ENCODE measurements at places on chromosomes 13 and 19.

DNA sequence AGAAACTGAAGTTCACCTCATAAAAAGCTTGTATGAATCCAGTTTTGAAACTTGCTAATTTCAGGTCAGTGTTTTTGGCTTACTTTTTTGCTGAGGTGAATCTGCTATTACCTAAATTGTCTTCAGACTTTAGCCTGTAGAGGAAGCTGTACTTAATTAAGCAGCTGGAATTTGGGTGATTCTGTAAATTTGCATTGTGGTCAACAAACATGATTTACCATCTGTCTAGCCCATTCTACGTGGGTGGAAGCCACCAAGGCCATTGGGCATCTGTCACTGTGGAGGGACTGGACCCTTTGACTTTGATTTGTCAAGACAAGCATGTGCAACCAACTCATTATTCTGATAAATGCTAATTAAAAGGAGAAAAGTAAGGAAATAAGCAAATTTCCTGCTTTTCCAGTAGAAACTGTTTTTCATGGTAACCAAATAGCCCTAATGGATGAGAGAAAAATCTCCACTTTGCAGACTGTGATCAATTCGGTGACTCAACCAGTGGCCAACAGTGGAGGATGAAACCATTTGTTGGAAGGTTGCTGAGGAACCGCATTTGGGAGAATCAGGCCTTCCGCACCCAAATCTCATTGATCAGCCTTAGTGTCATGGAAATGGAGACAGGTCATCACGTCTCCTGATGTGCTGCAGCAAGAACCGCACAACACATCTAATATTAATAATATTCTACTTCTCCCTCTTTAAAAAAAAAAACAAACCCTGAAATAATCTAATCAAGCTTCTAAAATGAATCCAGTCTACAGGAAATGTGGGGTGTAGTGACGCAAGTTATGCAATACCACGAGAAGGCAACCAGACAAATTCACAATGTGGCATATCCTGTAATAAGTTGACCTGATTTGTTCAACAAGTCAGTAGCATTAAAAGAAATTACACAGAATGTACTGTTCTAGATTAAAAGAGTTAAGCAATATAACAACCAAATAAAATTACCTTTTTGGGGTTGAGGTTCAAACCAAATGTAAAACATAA is 54.3 kb downstream of the GARRE1 start:
- DNase-seq, result no peak

GRCh38 chr13:108755083-108755482 is 125.7 kb downstream of the MYO16 start:
- DNase-seq, result no peak

DNA sequence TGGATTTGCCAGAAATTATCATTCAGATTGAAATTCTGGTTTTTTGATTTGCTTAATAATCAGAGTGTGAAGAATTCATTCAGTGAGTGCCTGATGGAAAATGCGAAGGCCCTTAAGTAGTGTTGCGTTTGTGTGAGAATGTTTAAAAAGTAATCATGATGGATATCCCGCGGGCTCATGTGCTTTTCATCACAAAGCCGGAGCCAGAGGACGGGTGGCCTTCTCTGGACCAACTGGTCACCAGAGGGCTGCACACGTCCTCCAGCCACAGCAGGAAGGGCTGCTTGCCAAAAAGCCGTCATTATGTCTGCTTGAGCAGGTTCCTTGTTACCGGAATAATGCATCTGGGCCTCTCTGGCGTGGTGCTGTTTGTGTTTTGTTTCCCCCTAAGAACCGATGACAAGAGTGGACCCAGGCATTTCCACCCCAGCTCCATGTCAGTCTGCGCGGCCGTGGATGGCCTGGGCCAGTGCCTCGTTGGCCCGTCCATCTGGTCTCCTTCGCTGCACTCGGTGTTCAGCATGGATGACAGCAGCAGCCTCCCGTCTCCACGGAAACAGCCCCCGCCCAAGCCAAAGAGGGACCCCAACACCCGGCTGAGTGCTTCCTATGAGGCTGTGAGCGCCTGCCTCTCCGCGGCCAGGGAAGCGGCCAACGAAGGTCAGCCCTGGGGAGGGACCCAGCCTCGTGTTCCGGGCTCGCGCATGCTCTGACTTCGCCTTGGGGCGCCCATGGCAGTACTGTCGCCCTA is 497.7 kb downstream of the MYO16 start:
- no peak for DNase-seq

GRCh38 chr19:15296841-15297415 is 35.4 kb downstream of the BRD4 start:
- DNase-seq, result no peak

DNA sequence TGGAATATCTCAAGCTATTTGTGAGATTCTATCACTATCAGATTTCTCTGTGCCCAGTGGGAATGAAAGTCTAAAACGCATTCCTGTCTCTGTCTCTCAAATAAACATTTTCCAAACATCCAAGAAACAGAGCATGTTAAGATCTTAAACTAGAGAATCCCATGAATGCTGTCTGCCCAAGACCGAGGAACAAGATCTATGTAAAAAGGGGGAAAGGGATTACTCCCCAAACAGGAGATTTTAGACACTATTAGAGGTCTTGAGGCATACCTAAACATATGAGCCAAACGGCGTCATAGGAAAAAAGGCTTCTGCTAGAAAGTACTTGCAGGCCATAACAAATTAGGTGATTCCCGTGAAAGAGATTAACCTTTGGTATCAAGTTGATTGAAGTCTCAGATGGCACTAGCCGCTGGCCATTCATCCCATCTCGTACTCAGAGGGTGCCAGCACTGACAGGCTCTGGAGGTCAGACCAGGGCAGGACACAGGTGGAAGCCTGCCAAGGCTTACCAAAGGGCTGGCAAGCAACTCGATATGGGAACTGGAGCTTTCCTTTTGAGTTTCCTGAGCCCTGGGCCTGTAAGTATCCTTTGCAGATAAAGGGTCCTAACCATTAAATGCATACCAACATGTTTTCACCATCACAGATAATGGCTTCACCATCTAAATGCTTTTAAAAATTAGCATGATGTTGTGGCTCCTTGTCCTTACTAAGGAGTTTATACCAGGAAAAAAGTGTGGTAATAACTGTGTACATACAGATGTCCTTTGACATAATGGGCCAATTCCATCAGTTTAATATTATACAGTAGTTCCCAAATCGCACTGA is 225.2 kb downstream of the FOXO1 start:
- no peak for DNase-seq

- DNase-seq, result peak; percentile 15
These were observed 186.2 kb upstream of the PCDH9 start for GRCh38 chr13:67416047-67416925.

- no peak for DNase-seq
These were observed 33.3 kb downstream of the TIMM13 start for GRCh38 chr19:2394054-2394441.

- no peak for DNase-seq
These were observed 77.4 kb upstream of the DOCK9 start for GRCh38 chr13:99055281-99055680.

- no peak for DNase-seq
These were observed 2.5 kb upstream of the TMEM59L start for GRCh38 chr19:18610245-18610555.

DNA sequence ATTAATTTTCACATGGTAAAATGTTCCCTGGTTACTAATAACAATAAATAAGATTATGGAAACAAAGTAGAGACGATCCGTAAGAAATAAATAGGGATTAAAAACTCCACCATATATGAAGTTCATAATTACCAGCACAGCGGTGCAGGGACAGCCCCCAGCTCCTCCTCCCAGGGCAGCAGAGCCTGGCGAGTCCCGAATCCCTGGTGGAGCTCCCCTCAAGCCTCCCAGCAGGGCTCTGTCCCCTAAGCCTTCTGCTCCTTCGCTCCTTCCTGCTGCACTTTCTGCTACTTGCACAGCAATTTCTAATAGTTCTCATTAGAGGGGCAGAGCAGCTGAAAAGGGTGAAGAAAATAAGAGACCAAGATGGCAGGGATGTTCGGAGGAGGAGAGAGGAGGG is 43.6 kb downstream of the RASA3 start:
- DNase-seq, result no peak

GRCh38 chr13:102197193-102197592 is 204.7 kb downstream of the FGF14 start:
- DNase-seq, result no peak

DNA sequence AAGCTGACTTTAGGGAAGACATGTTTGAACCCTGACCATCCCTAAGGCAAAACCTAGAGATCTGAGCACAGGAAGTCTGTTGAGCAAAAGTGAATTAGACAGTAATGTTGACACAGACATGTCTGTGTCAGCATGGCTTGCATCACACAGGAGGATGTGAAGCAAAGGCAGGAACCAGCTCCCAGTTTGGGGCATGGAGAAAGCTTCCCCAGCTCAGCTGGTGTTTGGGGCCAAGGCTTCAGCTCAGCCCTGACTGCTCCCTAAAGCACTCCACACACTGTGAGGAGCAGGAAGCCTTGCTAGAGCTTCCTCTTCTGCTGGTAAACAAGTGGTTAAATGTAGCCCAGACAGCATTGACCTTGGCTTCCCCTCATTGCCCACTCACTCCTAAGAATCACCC is 153.8 kb upstream of the UBL3 start:
- no peak for DNase-seq

Data from RPMI8226 (cell line).